ENCODE measurements at places on chromosomes 4 and X. TPM values are rescaled to one million over a fixed set of nuclear protein-coding genes. Genes with fewer than 3 reads are reported as not detected.

The OTC gene
- not detected for total RNA-seq

- DNase-seq: no peak
Measured at GRCh38 chr4:80709082-80709869, 321.2 kb upstream of the BMP3 start.

The FHDC1 gene
- total RNA-seq: 0.19 TPM

DNA sequence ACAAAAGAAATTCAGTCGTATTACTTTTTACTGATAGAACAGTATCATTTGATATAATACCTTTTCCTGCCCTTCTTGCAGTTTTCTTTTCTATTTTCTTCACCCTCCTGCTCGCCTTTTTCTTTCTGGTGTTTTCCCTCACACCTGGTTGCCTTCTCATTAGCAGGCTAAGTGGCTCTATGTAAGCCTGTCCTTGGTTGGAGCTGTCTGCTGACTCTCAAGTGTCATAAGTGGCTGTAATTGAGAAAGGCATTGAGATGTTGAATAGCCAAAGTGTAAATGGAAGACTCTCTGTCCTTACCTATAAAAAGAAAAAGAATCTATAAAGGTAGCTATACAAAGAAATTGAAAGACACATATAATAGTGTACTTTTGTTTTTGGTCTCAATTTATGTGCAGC lies 180.7 kb downstream of the ADGRL3 start:
- DNase-seq: no peak

GRCh38 chr4:110062166-110062565 lies 136.2 kb downstream of the ELOVL6 start:
- DNase-seq: no peak

- DNase-seq: no peak
Measured at GRCh38 chrX:76657499-76657898, 230.0 kb downstream of the MAGEE1 start.

The ASB9 gene
- total RNA-seq: 0.70 TPM

DNA sequence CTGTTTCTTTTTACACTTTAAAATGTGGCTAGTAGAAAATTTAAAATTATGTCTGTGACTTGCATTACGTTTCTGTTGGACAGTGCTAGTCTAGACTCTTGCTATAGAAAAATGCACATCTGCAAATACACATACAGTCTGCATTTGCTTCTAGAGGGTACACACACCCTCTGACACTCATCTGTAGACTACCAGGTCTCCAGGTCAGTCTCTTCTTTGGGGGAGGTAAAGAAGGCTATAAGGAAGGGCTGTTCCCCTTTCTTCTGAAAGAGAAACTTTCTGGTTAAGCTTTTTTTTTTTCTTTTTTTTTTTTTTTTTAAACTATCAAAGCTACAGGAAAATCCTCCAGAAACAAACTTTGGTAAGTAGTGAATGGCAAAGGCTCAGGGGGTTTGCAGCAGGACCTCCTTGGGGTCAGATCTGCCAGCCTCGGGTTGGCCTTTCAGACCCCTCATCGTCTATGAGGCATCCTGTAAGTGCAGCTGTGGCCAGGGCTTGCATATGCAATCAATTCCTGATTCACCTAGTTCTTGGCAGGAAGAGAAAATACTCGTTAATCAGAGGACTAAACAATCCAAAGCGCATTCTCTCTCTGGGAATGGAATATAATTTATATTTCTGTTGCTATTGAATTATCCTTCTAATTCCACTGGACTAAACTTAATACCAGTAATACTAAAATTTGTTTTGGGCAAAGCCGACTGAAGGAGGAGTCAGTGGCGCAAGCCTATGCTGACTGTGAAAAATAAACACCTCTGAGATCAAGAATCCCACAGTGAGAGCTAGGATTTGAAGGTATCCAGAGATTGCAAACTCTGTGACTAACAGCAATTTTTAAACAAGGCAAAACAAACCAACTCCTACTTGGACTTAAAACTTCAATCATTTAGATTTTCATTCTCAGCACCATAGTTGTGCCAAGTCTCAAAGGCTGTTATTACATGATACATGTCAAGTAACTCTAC lies 109.3 kb upstream of the TBC1D9 start:
- DNase-seq: no peak

DNA sequence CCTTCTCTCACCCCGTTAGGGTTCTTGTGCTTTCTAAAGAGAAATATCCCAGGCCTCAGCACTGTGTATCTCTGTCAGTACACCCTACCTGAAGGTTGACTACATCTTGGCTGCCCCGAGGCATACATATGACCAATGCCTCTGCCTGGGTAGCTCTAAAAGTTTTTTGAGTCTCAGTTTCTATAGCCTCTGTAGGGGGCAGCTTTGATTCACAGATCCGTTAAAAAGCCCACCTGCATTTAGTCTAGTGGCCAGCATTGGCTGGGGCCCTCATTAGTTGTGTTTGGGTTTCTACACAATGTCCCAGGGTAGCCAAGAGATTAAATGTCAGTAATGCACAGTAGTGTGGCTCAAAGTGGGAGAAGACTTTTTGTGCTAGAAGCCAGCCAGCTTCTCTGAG lies 151.1 kb downstream of the CFAP299 start:
- no peak for DNase-seq

DNA sequence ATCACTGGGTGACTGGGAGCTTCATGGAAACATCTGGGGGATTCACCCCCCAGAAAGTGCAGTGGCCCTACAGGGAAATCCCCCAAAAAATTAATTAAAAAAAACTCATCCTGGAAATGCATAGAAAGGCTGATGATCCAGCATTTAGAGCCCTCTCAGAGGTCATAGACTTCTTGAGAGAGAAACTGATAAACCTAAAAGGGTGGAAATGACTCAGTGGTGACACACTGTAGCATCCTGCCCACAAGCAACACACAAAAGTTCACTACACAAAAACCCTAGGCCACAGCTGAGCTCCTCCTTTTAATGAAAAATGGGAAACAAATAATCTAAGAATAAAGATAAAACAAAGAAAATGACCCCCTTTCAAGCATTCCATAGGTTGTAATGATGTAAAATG lies 911.5 kb downstream of the GLUD2 start:
- DNase-seq: no peak

DNA sequence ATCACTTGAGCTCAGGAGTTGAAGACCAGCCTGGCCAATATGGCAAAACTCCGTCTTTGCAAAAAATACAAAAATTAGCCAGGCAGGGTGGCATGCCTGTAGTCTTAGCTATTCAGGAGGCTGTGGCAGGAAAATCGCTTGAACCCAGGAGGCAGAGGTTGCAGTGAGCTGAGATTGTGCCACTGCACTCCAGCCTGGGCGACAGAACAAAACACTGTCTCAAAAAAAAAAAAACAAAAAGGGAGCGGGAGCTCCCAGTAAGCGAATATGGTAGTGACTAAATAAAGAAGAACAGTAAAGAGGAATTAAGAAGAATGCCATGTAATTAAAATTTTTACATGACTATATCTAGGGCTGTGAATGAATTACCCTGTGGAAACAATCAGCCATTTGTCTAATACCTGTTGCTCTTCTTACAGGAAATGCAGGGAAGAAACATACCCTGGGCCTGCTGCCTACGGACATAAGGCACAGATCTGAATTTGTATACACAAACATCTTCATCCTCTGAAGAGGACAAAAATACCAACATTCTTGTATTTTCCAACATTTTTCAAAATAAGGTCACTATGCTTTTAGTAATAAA lies 11.4 kb downstream of the WDFY3 start:
- DNase-seq: no peak

- no peak for DNase-seq
Measured at GRCh38 chrX:130179579-130180215, 7.9 kb downstream of the RAB33A start.

Data from Right ventricle myocardium superior (tissue), 1 donor.